CD4-positive, alpha-beta T cell treated with Interleukin-6 at 100 ng/mL for 8 hours (primary cell): ENCODE measurements at places on chromosomes 2 and 18.

- no peak for DNase-seq
Observed at GRCh38 chr2:10966056-10966455, 54.3 kb downstream of the KCNF1 start.

GRCh38 chr2:172285010-172285621 is 142.3 kb upstream of the ITGA6 start:
- DNase-seq, result no peak

- DNase-seq, result no peak
Observed at GRCh38 chr2:27527182-27527581, 30.5 kb downstream of the GCKR start.

DNA sequence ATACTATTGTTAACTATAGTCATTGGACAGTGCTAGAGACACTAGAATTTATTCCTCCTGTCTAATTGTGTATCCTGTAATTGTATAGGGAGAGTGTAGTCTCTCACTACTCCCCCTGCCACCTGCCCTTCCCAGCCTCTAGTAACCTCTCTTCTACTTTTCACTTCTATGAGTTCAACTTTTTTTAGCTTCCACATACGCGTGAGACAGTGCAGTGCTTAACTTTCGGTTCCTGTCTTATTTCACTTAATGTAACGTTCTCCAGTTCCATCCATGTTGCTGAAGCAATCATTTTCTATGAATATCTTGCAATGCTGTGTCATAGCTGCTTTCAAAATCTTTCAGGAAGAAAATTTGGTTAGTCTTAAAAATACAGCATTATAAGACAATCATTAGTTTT is 22.8 kb upstream of the RUFY4 start:
- no peak for DNase-seq

DNA sequence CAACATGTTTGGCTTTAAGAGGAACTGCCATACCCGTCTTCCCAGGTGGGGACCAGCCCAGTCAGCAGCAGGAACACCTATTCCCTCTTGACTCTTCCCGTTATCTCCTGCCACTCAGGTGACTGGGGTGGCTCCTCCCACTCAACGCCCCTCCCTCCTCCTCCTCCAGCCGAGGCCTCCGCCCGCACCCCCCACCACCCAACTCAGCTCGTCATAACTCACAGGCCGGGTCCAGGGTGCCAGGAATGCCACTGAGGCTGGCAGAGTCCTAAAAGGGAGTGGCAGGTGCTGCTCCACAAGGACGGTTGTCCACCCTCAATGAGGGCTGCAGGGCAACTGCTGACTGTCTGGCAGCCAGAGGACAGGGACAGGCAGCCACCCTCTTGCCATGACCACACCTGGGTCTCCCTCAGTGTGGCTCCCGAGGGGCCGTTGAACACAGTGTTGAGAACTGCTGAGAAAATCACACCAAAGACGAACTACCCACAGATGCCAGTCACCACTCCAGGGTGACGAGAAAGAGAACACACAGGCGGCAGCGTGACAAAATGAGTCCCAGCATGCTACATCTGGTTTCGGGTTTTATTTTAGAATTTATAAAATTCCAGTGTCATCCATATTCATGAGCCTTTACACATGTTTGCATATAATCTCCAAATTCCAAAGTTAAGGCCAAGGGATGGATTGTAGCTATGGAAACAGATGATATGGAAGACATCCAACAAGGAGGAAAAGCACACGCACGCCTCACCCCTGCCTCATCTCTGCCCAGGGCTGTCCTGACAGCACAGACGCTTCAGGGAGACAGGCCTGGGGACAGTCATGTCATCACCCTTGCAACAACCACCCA is 38.5 kb downstream of the ANO7 start:
- DNase-seq, result no peak

- DNase-seq, result no peak
Observed at GRCh38 chr2:80333886-80334285, 29.3 kb upstream of the LRRTM1 start.

DNA sequence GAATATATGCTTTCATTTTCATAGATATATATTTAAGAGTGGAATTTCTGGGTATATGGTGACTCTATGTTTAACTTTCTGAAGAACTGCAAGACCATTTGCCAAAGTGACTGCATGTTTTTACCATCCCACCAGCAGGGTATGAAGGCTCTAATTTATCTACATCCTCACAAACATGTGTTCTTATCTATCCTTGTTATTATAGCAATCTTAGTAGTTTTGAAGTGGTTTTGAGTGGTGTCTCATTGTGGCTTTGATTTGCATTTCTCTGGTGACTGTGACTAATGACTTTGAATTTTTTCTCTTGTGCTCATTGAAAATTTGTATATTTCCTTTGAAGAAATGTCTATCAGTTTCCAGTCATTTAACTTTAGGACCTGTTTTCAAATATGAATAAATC is 310.2 kb upstream of the NRP2 start:
- DNase-seq, result no peak

- no peak for DNase-seq
Observed at GRCh38 chr2:181022652-181023051, 42.2 kb downstream of the UBE2E3 start.

DNA sequence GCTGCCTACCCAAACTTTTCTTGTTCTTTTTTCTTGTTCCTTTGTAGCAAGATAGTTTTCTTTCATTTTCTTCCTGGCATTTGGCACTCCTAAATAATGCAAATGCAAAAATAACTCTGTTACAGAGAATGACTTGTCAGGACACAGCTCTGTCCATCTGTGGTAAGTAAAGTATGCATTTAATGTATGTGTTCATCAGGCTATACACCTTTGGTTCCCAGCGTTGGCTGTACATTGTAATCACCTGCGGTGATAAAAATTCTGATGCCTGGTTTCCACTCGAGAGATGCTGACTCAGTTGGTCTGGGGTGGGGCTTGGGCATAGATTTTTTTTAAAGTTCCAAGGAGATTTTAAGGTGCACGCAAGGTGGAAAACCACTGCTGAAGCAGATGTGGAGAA is at the start of gene SERPINB13:
SERPINB13 (plus strand) TSS at position 378 of the 400 bp plus-strand sequence. CDS start 1,325 bp downstream, outside the sequence.
- no peak for DNase-seq

- no peak for DNase-seq
Observed at GRCh38 chr2:73528688-73529087, 113.5 kb downstream of the NAT8 start.

- no peak for DNase-seq
Observed at GRCh38 chr18:47512056-47512455, 260.6 kb upstream of the SKOR2 start.

DNA sequence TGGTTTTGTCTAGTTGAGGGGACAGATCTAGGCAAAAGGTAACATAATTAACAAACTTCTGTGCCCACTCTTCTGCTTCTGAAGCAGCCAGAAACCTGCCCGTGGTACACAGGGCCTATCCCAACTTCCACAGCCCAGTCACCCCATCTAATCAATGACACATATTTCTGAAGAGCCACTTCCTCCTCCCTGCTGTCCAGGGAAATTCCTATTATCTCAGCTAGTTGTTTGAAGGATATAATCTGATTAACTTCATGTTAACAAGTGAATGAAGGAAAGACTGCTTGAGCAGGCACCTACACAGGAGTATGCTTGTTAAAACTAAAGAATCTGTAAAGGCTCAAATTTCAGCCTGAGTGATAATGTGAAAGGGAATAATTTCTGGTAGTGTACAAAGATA is 61.4 kb downstream of the CCDC148 start:
- no peak for DNase-seq

DNA sequence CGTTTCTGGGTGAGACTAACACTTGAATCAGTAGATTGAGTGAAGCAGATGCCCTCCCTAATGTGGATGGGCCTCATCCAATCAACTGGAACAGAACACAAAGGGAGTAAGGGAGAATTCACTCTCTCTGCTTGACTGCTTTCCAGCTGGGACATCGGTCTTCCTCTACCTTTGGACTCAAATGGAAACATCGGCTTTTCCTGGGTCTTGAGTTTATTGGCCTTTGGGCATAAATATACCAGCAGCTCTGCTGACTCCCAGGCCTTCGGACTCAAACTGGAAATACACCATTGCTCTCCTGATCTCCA is 311.6 kb downstream of the STK39 start:
- DNase-seq, result no peak

GRCh38 chr2:1744446-1745170 is at the start of gene PXDN:
PXDN (minus strand) TSS chr2:1744515; CDS start chr2:1744455, 60 bp downstream.
- DNase-seq, result no peak

DNA sequence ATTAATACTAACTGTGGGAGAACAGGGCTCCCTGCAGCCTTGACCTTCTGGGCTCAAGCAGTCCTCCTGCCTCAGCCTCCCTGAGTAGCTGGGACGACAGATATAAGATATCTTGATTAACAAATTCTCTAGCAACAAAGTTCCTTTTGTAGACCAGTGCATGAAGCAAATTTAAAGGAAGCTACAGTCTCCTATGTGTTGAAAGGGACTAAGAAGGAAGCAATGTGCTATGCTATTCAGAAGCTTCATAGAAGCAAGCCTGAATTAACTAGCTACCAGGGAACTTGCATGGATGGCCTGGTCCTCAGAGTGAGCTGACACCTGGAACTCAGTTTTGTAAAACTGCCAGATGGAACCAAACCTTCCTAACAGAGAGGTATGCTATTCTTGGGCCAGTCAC is 33.2 kb downstream of the RAPH1 start:
- DNase-seq, result no peak

- DNase-seq, result no peak
Observed at GRCh38 chr18:30135938-30136337, 906.6 kb downstream of the DSC3 start.

DNA sequence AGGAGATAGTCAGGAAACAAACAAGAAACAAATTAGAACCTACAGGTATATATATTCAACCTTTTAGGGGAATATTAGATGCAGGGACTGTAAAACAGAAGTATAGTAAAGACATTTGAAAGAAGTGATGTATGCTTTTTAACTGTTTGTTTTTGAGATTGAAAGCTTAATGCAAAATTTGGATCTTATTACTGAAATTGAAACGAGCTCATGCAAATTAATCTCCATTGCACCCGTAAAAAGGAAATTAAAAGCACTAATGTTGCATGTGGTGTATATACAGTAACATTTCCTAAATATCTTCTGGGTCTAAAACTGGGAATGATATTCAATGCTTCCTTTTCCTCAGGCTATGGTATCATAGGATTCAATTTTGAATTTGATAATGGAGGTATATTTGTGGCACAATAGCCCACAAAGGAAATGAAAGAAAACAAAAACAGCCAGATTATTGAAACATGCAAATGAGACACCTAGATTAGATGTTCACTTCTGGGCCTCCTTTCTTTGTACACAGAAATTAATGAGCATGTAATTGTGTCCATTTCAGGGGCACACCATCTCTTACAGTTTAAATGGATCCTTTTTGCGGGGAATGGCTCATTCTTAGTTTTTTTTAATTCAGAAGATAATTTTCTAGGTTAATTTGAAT is 1.6 kb upstream of the ELOA2 start:
- DNase-seq, result no peak

- DNase-seq, result no peak
Observed at GRCh38 chr2:101356055-101356454, 31.2 kb downstream of the CREG2 start.

DNA sequence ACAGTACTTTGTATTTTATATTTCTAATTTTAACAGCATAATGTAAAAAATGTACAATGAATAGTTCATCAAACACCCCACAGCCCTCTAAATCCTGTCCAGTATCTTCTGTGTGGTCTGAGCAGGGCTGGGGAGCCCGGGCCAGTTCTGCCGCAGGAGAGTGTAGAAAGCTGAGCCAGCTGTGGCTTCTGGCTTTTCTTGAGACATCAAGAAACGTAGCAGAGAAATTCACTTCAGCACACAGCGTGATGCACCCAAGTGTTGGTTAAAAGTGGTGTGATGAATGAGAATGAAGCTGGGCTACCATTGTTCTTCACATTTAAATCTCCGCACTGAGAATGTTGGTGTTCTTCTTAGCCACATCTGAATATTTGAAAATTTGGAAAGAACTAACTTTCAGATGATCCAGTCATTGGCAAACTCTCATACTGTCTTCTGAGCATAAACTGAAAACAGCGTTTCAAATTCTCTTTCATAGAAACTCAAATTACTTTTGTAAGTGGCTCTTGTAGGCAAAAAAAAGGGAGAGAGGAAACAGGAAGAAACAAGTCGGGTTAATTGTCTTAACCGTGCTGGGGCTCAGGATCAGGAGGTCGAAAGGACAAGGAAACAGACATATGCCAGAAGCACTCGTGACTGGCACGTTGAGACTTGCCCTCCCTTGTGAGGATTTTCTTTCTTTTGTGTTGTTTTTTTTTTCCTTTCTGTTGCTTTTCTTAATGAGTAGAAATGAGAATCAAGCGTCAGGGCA is 23.4 kb upstream of the TMEM87B start:
- no peak for DNase-seq

GRCh38 chr2:151200844-151201243 is 60.8 kb downstream of the RBM43 start:
- no peak for DNase-seq

DNA sequence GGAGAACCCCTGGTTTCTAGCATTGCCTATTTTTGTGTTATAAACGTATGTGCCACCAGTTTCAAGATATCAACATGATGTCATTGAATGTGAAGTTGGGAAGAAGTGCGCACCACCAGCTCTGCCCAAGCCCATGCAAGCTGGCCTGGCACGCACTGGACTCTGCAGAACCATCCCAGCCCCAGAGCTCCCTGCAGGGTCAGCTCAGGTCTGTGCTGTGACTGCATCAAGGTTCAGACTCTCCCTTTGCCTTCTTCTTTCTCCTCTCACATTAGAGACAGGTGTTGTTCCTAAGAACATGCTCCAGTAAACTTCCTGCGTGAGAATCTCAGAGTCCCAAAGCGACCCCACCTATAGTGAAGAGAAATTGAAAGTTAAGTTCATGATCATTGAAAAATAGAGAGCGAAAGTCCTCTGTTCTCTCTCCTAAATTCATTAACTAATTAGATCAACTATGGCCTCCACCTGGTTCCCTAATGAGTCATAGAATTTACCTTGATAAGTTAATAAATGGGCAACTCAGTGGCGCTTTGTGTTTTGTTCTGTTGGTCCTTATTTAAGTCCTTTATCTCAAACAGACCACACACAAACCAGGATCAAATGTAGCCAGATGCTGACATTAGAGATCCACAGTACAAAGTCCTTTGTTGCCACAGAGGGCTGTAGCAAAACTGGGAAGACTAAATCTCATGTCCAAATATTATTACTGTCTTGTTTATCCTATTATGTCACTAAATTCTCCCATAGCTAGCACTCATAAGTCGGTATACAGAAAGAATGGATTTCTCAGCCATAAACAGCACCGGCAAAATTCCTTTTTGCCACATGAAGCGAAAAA is 432.3 kb downstream of the STK39 start:
- no peak for DNase-seq

DNA sequence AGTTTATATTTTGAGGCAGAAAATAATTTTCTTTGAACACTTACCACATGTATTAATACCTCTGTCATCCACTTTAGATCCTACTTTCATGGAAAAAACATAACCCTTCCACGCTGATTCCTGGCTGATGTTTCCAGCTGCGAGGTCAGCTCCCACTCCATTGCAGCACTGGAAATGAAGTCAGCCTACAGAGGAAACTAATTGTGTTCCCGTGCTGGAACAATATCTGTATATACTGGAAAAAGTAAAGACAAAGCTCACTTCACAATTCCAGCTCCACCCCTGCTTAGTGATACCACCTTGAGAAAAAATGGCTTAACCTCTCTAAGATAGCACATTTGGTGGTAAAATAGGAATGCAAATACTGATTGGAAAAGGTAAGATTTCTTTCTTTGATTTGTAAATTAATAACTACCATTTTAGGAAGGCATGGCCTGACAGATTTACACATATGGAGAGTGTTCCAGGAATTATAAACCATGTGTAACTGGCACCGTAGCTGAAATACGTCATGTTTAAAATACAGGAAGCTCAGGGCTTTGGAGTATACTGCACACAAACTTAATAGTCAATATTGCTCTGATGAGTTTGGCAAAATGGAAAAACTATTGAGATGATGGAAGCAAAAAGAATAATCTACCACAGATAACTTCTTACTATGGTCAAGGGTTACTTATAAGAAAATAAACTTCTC is 90.0 kb downstream of the TRIB2 start:
- no peak for DNase-seq

- DNase-seq, result no peak
Observed at GRCh38 chr2:79831961-79832360, 319.1 kb downstream of the CTNNA2 start.
